ENCODE measurements at places on chromosomes 2 and 18.

GRCh38 chr18:21896732-21897336, 156.2 kb downstream of the MIB1 start:
- no peak overlapping the region for H3K4me3 ChIP-seq
- no peak for DNase-seq
- H3K36me3 ChIP-seq, result no peaks in the 10 kb centered on the region
- H3K27ac ChIP-seq, result no peak overlapping the region

GRCh38 chr18:36783792-36784191, 45.0 kb downstream of the TPGS2 start:
- DNase-seq, result no peak
- H3K27me3 ChIP-seq, result no peaks in the 10 kb centered on the region
- no peak overlapping the region for H3K27ac ChIP-seq
- no peak overlapping the region for H3K4me3 ChIP-seq
- H3K4me1 ChIP-seq, result no peaks in the 10 kb centered on the region
- no peaks in the 10 kb centered on the region for H3K36me3 ChIP-seq

- H3K27ac ChIP-seq, result no peak overlapping the region
- no peak for DNase-seq
- H3K27me3 ChIP-seq, result no peaks in the 10 kb centered on the region
- H3K4me3 ChIP-seq, result no peak overlapping the region
- no peaks in the 10 kb centered on the region for H3K36me3 ChIP-seq
These were observed 4.5 kb downstream of the SMARCAL1 start for GRCh38 chr2:216416571-216417307.

DNA sequence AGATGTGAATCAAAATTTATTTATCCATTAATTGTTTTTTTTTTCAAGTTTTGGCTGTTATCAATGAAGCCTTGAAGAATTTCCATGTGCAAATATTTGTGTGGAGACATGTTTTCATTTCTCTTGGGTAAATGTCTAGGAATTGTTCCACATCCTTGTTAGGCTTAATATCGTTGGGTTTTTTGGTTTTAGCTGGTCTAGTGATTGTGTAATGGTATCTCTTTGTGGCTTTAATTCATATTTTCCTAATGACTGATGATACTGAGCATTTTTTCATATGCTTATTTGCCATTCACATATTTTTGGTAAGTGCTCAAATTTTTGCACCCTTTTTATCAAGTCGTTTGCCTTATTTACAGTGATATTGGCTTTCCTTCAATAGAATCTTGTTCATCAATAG, 250.3 kb upstream of the EPHA4 start:
- no peak overlapping the region for H3K4me3 ChIP-seq
- DNase-seq, result no peak
- H3K4me1 ChIP-seq, result no peaks in the 10 kb centered on the region
- H3K36me3 ChIP-seq, result no peaks in the 10 kb centered on the region

GRCh38 chr2:190841707-190842505, 38.7 kb upstream of the GLS start:
- H3K27me3 ChIP-seq, result no peaks in the 10 kb centered on the region
- no peaks in the 10 kb centered on the region for H3K4me1 ChIP-seq
- DNase-seq, result no peak
- H3K27ac ChIP-seq, result no peak overlapping the region
- no peaks in the 10 kb centered on the region for H3K36me3 ChIP-seq
- H3K4me3 ChIP-seq, result no peak overlapping the region

GRCh38 chr2:26772064-26773001, 8.2 kb downstream of the SLC35F6 start:
- DNase-seq, result no peak
- H3K36me3 ChIP-seq, result no peaks in the 10 kb centered on the region
- H3K27me3 ChIP-seq, result no peaks in the 10 kb centered on the region
- no peaks in the 10 kb centered on the region for H3K4me1 ChIP-seq

- H3K4me3 ChIP-seq, result no peak overlapping the region
- no peaks in the 10 kb centered on the region for H3K4me1 ChIP-seq
These were observed 723.7 kb downstream of the DCDC2C start for GRCh38 chr2:4427083-4427482.

GRCh38 chr2:57207191-57207590, 839.4 kb upstream of the VRK2 start:
- H3K4me3 ChIP-seq, result no peak overlapping the region
- H3K4me1 ChIP-seq, result no peaks in the 10 kb centered on the region
- H3K27ac ChIP-seq, result no peak overlapping the region
- H3K27me3 ChIP-seq, result no peaks in the 10 kb centered on the region
- H3K36me3 ChIP-seq, result no peaks in the 10 kb centered on the region

DNA sequence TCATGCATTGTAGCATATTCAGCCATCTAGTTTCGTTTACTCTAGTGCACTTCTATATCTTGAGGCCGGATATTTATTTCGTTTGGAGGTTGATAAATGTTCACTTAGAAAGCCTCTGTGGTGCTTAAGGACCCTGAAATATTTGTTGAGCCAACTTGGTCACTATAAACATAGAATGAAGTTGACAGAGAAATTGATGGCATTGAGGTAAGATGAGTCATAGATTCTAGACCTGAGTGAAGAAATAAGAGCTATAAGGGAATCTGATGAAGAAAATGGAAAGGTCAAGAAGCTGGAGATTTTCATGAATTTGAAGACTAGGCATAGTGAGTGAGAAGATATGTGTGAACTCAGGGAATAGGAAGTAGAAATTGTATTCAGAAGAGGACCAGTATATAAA, 35.9 kb downstream of the EPC2 start:
- no peak overlapping the region for H3K4me3 ChIP-seq
- no peaks in the 10 kb centered on the region for H3K27me3 ChIP-seq
- no peaks in the 10 kb centered on the region for H3K4me1 ChIP-seq
- DNase-seq, result no peak
- H3K36me3 ChIP-seq, result no peaks in the 10 kb centered on the region

DNA sequence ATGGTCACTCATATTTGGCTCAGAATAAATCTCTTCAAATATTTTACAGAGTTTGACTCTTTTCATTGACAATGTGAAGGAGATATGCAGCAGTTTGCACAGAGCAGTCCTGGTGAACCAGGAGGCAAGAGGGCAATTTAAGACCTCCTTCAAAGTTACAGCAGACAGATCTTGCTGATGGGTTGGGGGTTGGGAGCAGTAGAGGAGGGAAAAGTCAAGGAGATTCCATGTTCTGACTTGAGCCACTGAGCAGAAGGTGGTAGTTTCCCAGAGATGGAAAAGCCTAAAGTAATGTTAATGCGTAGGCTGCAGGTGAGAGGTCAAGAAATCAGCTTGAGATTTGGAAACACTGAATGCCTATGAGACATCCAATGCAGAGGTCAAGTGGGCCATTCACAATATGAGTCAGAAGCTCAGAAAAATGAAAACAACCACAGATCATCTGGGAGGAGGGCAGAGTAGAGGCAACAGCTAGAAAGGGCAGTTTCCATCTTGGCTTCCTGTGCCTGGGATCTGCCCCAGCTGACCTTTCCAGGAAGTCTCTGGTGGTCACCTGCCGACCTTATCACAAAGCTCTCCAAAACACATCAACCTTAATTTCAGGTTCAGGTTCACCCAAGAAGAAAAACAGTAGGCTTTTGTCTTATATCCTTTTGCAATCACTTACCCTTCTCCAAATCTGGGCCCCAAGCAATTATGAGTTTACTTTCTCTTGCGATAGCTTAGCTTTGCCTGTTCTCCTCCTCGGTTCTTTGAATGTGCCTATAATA, 197.5 kb upstream of the ARL4C start:
- no peaks in the 10 kb centered on the region for H3K27me3 ChIP-seq
- DNase-seq, result no peak
- no peaks in the 10 kb centered on the region for H3K4me1 ChIP-seq
- no peak overlapping the region for H3K4me3 ChIP-seq
- H3K27ac ChIP-seq, result no peak overlapping the region

DNA sequence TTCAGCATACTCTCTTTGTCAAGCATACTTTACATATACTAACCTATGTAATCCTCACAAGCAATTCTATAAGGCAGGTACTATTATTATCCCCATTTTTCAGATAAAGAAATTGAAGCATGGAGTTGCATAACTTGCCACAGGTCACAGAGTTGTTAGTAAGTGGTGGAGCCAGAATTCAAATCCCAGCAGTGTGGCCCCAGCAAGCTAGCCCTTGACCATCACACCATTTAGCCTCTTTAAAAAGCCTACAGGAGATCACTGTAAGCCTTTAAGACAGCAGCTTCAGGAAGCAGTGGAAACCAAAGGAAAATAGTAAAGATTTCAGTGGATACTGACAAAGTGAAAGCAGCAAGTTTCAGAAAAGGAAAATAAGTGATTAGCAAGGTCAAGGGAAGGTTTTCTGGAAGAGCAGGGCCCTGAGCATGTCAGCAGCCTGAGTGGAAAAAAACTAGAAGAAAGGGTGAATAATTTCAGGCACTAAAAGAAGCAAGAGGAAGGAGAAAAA, 11.7 kb downstream of the B4GALT6 start:
- H3K27me3 ChIP-seq, result no peaks in the 10 kb centered on the region
- no peaks in the 10 kb centered on the region for H3K36me3 ChIP-seq
- H3K4me3 ChIP-seq, result no peak overlapping the region
- H3K4me1 ChIP-seq, result no peaks in the 10 kb centered on the region
- DNase-seq, result no peak
- H3K27ac ChIP-seq, result no peak overlapping the region

GRCh38 chr2:204110338-204110741, 173.8 kb downstream of the ICOS start:
- no peaks in the 10 kb centered on the region for H3K27me3 ChIP-seq
- no peaks in the 10 kb centered on the region for H3K36me3 ChIP-seq
- DNase-seq, result peak; percentile 93
- H3K4me3 ChIP-seq, result peak overlapping the region; percentile 28
- H3K27ac ChIP-seq, result peak overlapping the region; percentile 59

DNA sequence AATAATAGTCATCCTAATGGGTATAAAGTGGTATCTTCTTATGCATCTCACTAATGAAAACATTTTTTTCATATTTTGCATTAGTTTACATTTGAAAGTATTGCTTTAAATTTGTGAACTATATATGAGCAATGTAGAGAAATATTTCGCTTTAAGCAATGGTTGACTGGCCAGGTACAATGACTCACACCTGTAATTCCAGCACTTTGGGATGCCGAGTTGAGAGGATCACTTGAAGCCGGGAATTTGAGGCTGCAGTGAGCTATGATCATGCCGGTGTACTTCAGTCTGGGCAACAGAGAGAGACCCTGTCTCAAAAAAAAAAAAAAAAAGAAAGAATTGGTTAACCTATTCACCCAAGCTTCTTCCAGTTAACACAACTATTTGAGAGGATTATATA, 15.1 kb downstream of the ZCCHC2 start:
- no peak overlapping the region for H3K27ac ChIP-seq
- no peaks in the 10 kb centered on the region for H3K27me3 ChIP-seq
- H3K36me3 ChIP-seq, result no peaks in the 10 kb centered on the region
- no peak for DNase-seq
- H3K4me3 ChIP-seq, result no peak overlapping the region

GRCh38 chr2:2226326-2226725, 104.7 kb downstream of the MYT1L start:
- no peak overlapping the region for H3K27ac ChIP-seq
- DNase-seq, result no peak
- no peaks in the 10 kb centered on the region for H3K4me1 ChIP-seq
- H3K4me3 ChIP-seq, result no peak overlapping the region

- H3K27me3 ChIP-seq, result no peaks in the 10 kb centered on the region
- DNase-seq, result no peak
- no peak overlapping the region for H3K27ac ChIP-seq
- no peak overlapping the region for H3K4me3 ChIP-seq
- no peaks in the 10 kb centered on the region for H3K36me3 ChIP-seq
These were observed 18.8 kb upstream of the SH3RF3 start for GRCh38 chr2:109110170-109110569.

- H3K36me3 ChIP-seq, result 0 out of 2 replicates have a peak, but pooled peaks cover 3% of the 10 kb centered on the region
- H3K4me1 ChIP-seq, result peaks cover 40% of the 10 kb centered on the region
- no peaks in the 10 kb centered on the region for H3K27me3 ChIP-seq
- H3K4me3 ChIP-seq, result peak overlapping the region; percentile 51
These were observed 6.3 kb downstream of the TMEM127 start for GRCh38 chr2:96259497-96259921.

- no peaks in the 10 kb centered on the region for H3K36me3 ChIP-seq
- DNase-seq, result no peak
- no peaks in the 10 kb centered on the region for H3K4me1 ChIP-seq
- no peaks in the 10 kb centered on the region for H3K27me3 ChIP-seq
- no peak overlapping the region for H3K4me3 ChIP-seq
These were observed 36.2 kb upstream of the YES1 start for GRCh38 chr18:848062-848861.

- H3K27ac ChIP-seq, result no peak overlapping the region
- H3K36me3 ChIP-seq, result no peaks in the 10 kb centered on the region
- no peaks in the 10 kb centered on the region for H3K27me3 ChIP-seq
- no peak for DNase-seq
- H3K4me1 ChIP-seq, result peaks cover 2% of the 10 kb centered on the region
These were observed 510.3 kb upstream of the CHAC2 start for GRCh38 chr2:53257287-53257686.

GRCh38 chr18:2932247-2933181, 80.4 kb downstream of the LPIN2 start:
- DNase-seq, result peak; percentile 69
- H3K36me3 ChIP-seq, result no peaks in the 10 kb centered on the region
- H3K27ac ChIP-seq, result no peak overlapping the region
- no peaks in the 10 kb centered on the region for H3K4me1 ChIP-seq
- H3K4me3 ChIP-seq, result no peak overlapping the region
- H3K27me3 ChIP-seq, result no peaks in the 10 kb centered on the region

GRCh38 chr2:239894276-239894675, 130.9 kb downstream of the NDUFA10 start:
- H3K36me3 ChIP-seq, result no peaks in the 10 kb centered on the region
- H3K27ac ChIP-seq, result no peak overlapping the region
- no peaks in the 10 kb centered on the region for H3K4me1 ChIP-seq

GRCh38 chr2:207180741-207181140, 15.0 kb upstream of the KLF7 start:
- H3K27ac ChIP-seq, result no peak overlapping the region
- no peaks in the 10 kb centered on the region for H3K4me1 ChIP-seq
- no peaks in the 10 kb centered on the region for H3K27me3 ChIP-seq

DNA sequence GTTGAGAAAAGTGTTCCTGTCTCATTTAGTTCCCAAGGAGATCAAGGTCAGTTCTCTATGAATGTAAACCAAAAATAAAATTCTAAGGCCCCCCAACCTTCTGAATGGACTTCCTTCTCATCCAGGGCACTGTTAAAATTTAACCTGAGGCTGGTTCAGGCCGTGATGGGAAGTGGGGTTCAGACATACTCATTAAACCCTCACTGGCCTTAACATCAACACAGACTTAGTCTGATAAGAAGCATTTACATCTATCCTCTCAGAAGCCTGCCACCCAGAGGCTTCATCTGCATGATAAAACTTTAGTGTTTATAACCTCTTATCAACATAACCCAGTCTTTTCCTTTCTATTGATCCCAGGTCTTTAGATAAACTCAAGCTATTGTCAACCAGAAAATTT, 22.4 kb downstream of the ITSN2 start:
- H3K4me1 ChIP-seq, result no peaks in the 10 kb centered on the region
- no peak overlapping the region for H3K27ac ChIP-seq

DNA sequence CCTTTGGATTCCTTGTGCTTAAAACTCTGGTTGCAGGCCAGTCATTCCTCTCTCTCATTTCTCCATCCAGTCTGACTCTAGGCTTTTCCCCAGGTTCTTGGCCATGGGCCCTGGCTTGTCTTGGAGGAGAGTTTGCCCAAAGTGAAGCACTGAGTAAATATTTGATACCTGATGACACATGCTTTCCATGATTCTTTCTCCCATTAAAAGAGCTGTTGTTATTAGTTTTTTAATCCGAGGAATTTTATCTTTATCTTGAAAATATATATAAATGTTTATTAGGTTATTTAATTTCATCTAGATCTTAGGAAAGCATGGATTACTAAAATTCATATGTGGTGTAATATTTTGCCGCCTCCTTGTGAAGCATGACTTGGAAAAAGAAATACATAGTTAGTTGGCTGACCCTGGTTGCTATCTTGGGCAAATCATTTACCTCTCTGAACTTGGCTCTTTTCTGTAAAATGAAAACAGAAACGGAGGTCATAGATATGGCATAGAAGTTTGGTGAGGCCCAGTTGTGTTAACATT, 650.1 kb downstream of the SLC4A3 start:
- no peak for DNase-seq
- H3K36me3 ChIP-seq, result no peaks in the 10 kb centered on the region
- H3K4me3 ChIP-seq, result no peak overlapping the region
- H3K27ac ChIP-seq, result no peak overlapping the region
- no peaks in the 10 kb centered on the region for H3K27me3 ChIP-seq
